EL (cell line): ENCODE measurements at places on chromosomes 3 and 15.

GRCh38 chr3:157410945-157411344, 25.7 kb upstream of the PTX3 start:
- DNase-seq = no peak

- DNase-seq = peak; percentile 25
Measured at GRCh38 chr3:135125171-135125801, 330.2 kb downstream of the EPHB1 start.

- no peak for DNase-seq
Measured at GRCh38 chr3:49927798-49928197, 1.8 kb downstream of the MON1A start.

- DNase-seq = no peak
Measured at GRCh38 chr15:88902846-88903245, 7.5 kb upstream of the HAPLN3 start.

GRCh38 chr3:150793641-150794040, 30.7 kb upstream of the SIAH2 start:
- DNase-seq = no peak

DNA sequence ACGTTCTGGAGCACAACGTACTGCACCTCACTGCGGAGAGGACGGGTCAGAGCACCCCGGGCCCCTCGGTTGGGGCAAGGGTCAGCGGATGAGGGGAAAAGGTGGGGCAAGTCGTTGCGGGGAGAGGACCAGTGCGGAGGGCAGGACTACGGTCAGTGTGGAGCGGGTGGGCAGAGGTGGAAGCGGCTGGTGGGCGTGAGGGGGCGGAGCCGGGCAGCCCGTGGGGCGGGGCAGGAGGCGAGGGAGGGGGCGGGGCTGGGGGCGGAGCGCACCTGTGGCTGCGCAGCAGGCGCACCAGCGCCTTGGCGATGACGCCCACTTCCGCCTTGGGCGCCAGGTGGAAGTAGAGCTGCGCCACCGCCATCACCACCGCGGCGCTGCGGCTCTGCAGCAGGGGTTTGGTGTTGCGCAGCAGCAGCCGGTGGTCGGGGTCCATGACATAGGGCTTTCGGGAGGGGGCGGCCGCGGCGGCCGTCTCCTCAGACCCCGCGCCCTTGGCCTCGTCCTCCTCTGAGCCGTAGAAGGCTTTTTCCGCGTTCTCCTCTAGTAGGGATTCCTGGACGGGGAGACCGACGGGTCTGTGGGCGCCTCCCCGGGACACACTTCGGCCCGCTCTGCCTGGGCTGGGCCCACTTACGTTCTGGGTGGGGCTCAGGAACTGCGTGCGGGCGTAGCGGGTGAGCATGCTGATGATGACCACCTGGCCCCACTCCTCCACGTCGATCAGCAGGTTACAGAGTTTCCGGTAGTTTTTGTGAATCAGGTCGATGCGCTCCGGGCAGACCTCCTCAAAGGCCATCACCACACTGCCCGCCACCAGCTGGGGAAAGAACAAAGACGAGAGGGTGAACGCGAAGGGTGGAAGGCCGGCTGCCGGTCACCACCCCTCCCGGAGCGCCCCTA, 29.2 kb downstream of the AP3B2 start:
- DNase-seq = no peak

DNA sequence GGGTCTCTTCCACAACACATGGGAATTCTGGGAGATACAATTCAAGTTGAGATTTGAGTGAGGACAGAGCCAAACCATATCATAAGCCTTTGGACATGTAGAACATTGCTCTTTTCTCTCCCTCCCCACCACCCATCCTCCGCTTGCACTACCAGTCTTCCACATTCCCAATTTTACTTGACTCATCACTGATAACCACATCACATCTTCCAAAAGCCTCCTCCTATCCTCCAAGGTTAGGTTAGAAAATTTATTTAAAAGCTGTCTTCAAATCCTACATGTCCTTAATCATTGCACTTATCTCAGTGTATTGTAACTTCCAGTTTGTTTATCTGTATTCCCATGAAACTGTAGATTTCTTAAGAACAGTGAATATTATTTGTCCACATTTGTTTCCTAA, 10.4 kb downstream of the ZBED2 start:
- DNase-seq = no peak

DNA sequence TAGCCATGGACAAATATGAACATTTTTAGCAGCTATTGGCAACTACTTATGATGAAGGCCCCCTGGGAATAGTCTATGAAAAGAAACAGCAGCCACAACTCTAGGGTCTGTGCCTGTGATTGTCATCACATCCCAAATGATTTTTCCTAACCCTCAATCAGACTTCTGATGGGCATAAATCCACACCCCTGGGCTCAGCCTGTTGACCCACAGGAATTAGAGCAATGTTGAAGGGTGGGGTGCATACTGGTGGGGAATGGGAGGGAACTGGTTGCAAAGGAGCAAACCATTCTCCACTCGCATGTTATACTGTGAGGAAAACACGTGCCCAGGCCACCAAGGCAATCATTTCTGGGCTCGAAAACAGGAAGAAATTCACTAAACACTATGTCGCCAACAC, 106.5 kb upstream of the CTNNB1 start:
- no peak for DNase-seq

GRCh38 chr15:60526127-60526616, 47.2 kb upstream of the ICE2 start:
- no peak for DNase-seq

DNA sequence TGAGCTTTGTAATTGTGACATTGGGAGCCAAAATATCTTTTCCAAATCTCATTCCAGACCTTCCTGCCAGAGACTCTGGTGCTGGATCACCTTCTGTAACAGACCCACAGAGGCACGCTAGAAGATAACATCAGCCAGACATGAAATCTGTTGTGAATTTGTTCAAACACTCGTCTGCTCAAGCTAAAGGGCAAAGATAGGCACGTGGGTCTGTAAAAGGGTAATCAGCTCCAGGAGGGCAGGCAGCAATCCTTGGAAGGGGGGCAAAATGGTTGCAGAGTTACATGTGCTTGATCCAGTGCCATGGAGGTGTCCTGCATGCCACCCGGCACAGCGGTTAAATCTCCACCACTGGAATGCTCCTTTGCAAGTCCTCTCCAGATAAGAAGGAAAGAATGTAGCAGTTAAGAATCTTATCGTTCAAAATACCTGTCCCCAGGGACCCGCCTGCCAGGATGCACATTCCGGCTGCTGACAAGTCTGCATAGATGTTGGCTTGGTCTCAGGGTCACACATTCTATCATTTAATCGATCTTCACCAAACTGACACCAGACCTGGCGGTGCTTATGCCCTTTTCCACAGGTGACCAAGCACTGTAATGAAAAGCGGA, 74.8 kb downstream of the ADAMTS9 start:
- DNase-seq = no peak

- DNase-seq = no peak
Measured at GRCh38 chr3:170044795-170045244, 7.0 kb downstream of the GPR160 start.

DNA sequence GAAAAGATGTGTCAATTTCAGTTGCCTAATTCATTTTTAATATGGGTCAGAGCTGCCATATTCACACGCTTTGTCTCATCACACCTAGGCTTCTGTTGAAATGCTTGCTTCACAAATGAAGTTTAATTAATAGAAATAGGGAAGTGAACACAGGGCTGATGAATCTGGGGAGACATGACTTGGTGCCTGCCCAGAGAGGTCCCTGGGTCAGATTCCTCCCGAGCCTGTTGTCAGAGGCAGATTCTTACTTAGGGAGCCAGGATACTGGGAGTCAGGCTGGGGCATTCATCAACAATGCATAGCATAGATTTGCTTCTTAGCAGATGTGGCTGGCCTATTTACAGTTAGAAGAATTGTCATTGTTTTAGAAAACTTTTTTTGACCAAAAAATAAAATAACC, 90.6 kb downstream of the CACNA1D start:
- DNase-seq = no peak

GRCh38 chr3:184716622-184717398, 4.9 kb upstream of the MAGEF1 start:
- peak; percentile 23 for DNase-seq

DNA sequence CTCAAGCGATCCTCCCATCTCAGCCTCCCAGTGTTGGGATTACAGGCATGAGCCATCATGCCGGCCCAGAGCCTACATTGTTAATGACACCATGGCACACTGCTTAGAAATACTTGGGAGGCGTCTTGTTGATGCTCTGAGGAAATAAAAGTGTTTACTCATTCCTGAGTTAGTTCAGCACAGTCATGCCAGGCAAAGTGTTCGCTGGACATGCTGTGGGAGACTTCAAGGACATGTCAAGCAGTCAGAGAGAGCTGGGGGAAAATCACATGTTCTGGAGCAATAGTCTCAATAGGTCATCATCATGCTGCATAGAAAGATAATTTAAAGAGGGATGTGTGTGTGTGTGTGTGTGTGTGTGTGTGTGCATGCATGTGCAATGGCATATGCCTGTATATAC, 37.5 kb downstream of the TTC23 start:
- DNase-seq = peak; percentile 34

DNA sequence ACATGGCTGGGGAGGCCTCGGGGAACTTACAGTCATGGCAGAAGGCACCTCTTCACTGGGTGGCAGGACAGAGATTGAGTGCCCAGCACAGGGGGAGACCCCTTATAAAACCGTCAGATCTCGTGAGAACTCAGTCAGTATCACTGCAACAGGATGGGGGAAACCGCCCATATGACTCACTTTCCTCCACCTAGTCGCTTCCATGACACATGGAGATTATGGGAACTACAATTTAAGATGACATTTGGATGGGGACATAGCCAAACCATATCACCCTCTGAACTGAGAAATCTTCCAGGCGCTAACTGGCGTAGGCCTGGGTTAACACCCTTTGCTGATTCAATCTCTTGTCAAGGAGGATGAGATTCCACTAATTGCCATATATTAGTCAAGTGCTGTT, 392.3 kb downstream of the FEZF2 start:
- DNase-seq = no peak

GRCh38 chr3:132290833-132291232, 26.4 kb upstream of the ACP3 start:
- peak; percentile 63 for DNase-seq

GRCh38 chr3:87191641-87192040, 35.5 kb upstream of the CHMP2B start:
- peak; percentile 44 for DNase-seq

- DNase-seq = peak; percentile 62
Measured at GRCh38 chr3:31704591-31705179, 172.0 kb downstream of the STT3B start.

- DNase-seq = peak; percentile 58
Measured at GRCh38 chr15:58724466-58724865, 25.0 kb downstream of the ADAM10 start.

GRCh38 chr3:13470894-13471574, 9.1 kb upstream of the HDAC11 start:
- no peak for DNase-seq

- DNase-seq = peak; percentile 93
Measured at GRCh38 chr3:150079029-150079739, 108.5 kb upstream of the PFN2 start.

- DNase-seq = peak; percentile 75
Measured at GRCh38 chr3:152317956-152318355, 49.2 kb downstream of the MBNL1 start.

DNA sequence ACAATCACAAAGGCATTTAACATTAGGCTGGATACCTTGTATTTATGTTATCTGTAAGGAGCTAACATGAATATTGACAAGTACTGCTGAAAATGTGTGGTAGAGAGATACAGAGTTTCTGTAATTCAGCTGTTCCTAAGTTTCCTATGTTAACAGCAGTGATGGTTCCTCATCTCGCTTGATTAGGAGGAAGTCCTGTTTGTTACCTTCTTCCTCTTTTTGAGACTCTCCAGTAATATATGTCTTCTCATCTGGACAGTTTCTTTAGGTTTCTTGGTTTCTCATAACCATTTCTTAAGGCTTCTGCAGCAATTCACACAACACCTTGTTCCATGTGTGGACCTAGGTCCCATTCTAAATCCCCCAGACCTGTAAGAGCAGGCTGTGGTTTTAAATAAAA, 11.4 kb upstream of the PEX5L start:
- DNase-seq = no peak

DNA sequence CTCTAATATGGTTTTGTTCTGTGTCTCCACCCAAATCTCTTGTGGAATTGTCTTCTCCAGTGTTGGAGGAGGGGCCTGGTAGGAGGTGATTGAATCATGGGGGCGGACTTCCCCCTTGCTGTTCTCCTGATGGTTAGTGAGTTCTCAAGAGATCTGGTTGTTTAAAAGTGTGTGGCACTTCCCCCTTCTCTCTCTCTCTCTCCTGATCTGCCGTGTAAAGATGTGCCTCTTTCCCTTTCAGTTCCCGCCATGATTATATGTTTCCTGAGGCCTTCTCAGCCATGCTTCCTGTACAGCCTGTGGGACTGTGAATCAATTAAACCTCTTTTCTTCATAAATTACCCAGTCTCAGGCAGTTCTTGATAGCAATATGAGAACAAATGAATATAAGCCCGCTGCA, 33.1 kb downstream of the RETNLB start:
- no peak for DNase-seq

- no peak for DNase-seq
Measured at GRCh38 chr3:184524981-184525336, 36.6 kb upstream of the EPHB3 start.

DNA sequence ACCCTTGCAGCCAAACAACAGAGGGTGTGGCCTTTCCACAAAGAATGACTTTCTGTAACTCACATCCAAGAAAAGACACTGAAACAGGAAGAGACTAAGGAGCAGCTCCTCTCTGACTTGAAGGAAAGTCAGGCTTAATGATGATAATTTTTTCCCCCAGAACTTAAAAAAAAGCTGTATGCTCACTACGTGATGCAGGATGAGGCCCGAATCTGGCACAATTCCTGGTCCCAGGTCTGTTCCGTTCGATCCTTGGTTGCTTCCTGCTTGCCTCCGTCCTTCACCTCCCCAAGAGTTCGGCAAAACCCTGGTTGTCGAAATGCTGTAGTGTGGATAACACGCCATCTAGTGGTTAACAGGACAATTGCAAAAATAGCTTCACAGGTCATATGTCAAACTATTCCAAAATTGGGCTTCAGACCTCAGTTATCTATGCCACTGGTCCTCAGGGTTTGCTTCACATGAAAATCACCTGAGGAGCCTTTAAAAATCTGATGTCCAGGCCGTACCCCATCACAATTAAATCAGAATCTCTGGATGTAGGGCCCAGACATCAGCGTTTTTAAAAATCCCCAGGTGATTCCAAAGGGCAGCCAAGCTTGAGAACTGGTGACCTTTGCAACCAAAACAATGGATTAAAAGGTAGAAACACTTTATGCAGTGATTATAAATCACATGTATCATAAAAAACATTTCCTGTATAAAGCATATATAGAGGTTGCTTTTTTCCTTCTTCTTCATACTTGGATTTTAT, 28.1 kb upstream of the SYNM start:
- peak; percentile 82 for DNase-seq

- DNase-seq = no peak
Measured at GRCh38 chr3:7275396-7275795, 414.5 kb downstream of the GRM7 start.

GRCh38 chr3:3615533-3615932, 183.7 kb upstream of the LRRN1 start:
- no peak for DNase-seq
